ENCODE measurements at places on chromosomes 2 and 18.

- no peak for DNase-seq
These were observed 1.9 kb upstream of the SPOPL start for GRCh38 chr2:138499684-138500083.

GRCh38 chr2:17306706-17307105 is 211.5 kb downstream of the RAD51AP2 start:
- no peak for DNase-seq

GRCh38 chr2:85743304-85743978 is 10.3 kb upstream of the ATOH8 start:
- no peak for DNase-seq

DNA sequence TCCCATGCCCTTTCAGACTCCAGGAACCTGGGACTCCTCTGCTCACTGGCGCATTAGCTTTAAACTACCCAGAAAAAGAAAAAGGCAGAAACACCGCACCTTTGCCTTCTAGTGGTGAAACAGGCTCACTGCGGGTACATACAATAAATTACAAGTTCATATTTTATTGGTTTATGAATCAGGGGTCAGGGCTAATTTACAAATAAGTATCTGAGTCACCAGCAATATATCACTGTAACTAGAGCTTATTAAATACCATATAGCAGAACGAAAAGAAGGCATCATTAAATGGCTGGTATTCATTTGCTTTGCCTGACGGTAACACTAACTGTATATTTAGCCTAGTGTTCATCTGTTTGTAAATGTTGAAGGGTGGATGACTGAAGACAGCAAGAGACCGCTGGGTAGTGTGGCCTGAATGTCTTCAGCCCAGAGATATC is 26.9 kb upstream of the DTNB start:
- DNase-seq, result no peak

DNA sequence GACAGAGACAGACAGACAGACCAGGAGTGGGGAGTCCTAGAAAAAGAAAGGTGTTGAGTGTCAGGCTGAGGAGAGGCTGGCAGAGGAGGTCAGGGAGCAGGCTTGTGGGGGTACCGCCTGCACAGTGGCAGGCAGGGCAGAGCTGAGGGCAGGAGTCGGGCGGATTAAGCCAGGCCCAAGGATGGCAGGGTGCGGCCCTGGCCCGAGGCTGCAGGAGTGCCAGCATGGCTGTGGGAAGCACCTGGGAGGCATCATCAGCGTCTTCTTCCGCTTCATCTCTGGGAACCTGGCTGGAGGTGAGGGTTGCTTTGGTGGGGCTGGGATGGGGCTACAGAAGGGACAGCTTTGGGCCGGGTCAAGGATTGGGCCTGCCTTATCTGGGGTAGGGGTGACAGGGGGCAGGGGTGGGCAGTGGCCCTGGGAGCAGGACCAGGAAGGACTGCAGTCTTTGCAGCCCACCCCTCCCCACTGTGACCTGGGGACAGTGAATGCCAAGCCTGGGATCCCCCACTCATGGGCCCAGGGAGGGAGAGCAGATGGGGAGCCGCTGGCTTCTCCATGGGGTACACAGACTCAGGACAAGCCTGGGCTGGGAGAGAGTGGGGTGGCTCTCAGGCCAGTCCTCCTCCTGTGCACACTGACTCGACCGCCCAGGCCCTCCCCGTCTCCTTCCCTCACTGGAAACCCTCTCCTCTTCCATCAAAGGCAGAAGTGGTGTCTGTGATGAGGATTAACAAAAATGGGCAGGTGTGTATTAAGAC is 20.7 kb downstream of the KCNIP3 start:
- DNase-seq, result no peak

DNA sequence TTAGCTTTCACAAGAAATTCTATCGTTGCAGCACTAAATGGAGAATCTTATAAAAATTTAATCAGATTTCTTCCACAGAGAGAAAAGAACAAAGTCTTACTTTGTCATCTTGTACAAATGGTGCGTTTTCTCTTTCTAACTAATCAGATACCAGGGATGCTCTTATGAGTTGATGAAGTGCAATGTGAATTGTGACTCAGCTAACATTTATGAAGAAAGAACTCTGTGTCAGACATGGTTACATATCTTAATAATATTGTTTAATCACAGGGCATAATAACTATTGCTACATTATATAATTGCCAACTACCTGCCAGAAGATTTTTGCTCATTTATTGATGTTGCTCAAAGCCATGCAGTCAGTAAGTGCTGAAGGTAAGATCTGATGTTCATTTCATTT is 465.0 kb downstream of the CCDC85A start:
- no peak for DNase-seq

- no peak for DNase-seq
These were observed 108.6 kb upstream of the NYAP2 start for GRCh38 chr2:225290757-225291400.

DNA sequence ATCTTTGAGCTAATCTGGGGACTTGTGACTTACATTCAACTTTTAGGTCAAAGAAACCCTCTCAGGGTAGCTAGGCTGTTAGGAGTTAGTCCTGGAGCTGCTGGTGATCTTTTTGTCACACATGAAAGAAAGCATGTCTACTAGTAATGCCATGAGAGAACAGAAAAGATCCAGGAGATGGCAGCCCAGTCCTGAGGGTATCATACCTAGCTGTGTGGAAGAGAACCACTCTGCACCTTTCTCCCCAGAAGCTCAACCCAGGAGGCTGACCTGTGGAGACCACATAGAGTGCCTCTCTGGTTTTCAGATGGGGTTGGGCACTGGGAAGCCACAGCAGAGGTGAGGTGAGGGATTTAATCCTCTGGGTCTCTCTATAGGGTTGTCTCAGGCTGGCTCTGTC is 460.2 kb upstream of the UBE2E3 start:
- DNase-seq, result no peak

DNA sequence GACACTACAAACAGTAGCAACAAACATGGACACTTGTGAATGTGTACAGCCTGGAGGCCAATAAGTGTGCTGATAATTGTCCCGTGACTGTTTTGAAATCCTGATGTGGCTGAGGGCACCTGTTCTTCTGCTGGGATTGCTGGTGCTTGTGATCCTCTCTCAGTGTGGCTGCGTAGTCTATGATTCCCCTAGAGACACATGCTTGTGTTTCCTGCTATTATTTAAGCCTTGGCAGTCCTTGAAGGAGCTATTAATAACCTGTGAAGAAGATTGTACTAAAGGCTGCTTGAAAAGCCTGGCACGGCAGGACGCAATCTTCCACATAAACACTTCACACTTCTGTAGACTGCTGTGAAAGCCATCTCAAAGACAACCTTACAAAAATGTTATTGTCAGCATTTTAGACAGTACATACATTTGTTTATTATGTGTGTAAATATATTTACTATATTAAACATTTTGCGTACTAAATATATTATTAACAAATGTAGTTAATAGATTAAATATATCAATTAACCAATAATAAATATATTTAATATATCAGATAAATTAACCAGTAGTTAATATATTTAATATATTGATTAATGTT is 71.4 kb downstream of the GALR1 start:
- DNase-seq, result no peak

DNA sequence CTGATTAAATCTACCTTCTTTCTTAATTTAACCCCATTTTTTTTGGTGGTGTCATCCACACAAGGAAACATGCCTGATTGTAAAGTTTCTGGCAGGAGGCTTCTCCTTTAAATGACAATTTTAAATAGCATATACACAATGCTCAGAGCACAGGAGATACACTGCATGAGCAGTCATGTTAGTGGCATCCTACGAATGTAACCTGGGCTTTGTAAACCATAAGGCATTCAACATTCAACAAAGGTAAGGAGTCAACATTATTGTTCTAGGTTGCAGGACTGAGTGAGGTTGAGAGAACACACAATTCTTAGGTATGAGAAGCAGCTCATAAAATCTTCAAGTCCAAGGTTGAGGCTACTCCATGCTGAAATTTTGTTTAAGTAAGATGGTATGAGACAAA is 266.6 kb upstream of the SIX2 start:
- DNase-seq, result no peak

DNA sequence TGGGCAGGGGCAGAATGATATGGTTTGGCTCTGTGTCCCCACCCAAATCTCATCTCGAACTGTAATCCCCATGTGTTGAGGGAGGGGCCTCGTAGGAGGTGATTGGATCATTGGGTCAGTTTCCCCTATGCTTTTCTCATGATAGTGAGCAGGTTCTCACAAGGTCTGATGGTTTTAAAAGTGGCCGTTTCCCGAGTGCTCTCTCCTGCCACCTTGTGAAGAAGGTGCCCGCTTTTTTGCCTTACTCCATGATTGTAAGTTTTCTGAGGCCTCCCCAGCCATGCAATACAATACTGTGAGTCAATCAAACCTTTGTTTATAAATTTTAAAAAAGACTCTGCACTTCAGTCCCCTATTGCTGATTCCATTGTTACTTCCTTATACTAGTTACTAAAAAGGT is 82.9 kb upstream of the CDKL4 start:
- DNase-seq, result no peak

DNA sequence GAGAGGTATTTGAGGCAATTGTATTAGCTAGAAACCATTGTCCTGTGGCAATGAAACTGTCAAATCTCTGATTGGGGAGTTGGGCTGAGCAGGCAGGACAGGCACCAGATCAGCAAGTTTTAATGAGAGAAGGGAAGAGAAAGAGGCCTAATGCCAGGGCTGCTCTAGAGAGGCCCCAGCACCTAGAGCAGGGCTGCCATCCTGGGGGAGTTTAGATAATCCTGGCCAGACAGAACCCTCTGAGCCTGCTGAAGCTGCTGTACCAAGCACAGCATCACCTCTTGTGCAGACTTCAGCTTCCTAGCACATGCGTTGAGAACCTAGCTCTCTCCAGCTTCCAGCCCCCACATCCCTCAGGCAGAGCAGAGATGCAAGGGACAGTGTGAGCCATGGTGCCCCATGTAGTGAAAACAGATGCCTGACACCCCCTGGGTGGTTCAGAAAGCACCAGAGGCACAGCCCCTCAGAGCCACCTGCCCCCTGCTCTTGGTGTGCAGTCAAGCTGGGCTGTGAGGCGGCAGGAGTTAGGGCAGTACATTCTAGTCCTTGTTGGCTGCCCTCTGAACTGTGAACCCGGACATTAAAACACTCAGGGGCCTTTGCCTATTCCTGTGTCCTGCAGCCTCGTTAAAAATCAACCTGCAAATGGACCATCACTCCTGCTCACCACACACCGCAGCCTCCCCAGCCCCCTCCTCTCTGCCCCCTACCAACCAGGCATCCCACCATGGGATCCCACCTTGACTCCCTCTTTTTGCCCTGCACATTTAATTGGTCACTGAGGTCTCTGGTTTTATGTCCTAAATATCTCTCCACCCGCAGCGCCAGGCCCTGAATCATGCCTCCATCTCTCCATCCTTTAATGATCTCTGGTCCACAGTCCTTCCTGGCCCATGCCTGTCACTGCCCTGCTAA is 52.7 kb downstream of the ADD2 start:
- no peak for DNase-seq

GRCh38 chr18:46756025-46756558 is 761 bp downstream of the ST8SIA5 start:
- DNase-seq, result no peak

DNA sequence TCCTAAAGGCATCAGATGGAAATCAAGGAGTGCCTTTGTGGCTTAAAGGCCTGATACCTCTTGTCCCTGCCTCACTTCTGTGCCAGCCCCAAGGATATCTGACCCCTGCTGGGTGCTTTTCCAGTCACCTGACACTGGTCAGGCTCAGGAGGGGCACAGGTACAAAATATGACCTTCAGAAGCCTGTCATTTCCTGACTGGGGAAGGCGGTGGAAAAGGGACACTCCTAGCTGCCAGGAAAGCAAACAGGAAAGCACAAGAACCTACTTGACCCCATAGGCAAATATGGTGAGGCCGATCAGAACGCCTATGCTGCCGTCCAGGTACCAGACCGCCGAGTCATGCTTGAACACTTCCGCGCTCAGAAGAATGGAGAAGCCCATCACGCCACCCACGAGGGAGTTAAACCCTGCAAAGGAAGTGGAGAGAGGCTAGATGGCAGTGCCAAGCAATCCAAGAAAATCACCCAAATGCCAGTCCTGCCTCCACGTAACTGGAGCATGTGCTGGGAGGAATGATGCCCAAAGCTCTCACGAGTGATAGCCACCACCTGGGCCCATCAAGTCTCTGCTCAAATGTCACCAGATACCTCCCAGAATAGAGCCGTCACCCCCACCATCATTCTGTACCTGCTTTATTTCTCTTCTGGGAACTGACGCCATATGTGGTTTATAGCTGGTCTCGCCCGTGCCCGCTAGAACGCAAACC is 204.0 kb downstream of the MGAT5 start:
- DNase-seq, result no peak

All from CD4-positive, alpha-beta T cell treated with Interferon gamma for 1 hour (primary cell).